ENCODE measurements at places on chromosomes 16 and 17.

GRCh38 chr16:62034231-62035114 is 1.8 kb downstream of the CDH8 start:
- DNase-seq, result no peak

- no peak for DNase-seq
Measured at GRCh38 chr16:55915096-55915827, 40.1 kb upstream of the CES5A start.

DNA sequence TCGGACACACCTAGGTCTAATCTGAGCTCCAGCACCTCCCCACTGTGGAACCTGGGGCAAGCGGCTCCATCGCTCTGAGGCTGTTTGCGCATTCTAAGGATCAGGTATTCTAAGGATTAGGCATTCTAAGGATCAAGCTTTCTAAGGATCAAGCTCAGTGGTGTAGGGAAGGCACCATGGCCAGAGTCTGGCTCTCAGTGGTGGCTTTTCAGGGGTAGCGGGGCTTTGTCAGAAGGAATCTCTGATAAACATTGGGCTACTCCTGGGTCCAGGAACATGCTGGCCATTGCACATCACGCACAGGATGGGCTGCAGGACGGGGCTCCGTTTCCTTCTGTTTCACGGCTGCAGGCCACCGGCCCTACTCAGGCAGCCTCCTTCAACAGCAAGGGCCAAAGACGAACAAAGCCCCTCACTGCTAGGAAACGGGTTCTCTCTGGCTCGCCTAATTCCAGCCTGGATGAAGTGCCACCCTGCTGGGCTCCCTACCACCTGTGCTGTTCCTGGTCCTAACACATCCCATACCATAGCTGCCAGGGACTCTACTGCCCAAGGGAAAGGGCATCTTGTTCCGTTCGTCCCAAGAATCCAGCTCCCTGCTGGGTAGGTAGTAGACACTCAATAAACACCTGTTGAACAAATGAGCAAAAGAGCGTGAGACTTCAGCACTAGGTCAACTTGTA is 5.5 kb downstream of the C1QTNF1 start:
- no peak for DNase-seq

- DNase-seq, result no peak
Measured at GRCh38 chr16:8961811-8962390, 1.8 kb downstream of the USP7 start.

DNA sequence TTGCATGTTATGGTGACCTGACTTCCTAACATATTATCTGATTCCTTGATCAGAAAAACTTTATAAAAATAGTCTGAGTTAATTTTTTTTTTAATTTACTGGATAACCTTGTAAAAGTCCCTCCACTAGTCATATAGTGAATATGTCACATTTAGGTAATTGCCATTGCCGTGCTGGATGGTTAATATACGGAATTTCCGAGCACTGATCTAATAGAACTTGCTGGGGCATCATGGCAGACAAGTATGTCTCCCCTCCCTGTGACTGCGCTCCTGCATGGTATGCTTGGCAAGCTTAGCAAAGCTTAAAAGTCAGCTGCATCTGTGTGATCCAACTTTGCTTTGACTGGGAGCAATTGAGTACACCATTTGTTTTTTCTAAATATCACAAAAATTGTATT is 239.4 kb upstream of the TBX2 start:
- DNase-seq, result no peak

GRCh38 chr16:56268799-56269198 is 77.5 kb downstream of the GNAO1 start:
- DNase-seq, result no peak

GRCh38 chr16:88451586-88452481 is 1.2 kb upstream of the ZFPM1 start:
- no peak for DNase-seq

- DNase-seq, result no peak
Measured at GRCh38 chr17:76027159-76027839, at the start of gene EVPL. Gene EVPL (minus strand): TSS chr17:76027306. CDS start chr17:76027198, 108 bp downstream.

GRCh38 chr17:74808714-74809430 is 32.7 kb upstream of the NAT9 start:
- no peak for DNase-seq

DNA sequence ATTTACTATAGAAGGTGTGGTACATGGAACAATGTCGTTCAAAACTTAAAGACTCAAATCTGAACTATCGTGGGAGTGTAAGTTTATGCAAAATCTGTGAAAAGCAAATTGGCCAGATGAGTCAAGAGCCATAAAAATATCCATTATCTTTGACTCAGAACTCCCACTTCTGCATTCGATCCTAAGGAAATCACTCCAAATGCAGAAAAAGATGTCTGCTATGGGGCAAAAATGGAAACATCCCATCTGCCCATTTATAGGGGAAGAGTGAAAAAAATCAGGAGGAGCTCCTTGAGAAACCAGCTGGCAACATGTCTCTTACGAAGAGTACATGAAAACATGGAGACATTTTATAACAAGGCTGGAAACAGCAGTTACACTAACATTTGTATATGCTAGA is 43.6 kb upstream of the CCDC182 start:
- DNase-seq, result no peak

DNA sequence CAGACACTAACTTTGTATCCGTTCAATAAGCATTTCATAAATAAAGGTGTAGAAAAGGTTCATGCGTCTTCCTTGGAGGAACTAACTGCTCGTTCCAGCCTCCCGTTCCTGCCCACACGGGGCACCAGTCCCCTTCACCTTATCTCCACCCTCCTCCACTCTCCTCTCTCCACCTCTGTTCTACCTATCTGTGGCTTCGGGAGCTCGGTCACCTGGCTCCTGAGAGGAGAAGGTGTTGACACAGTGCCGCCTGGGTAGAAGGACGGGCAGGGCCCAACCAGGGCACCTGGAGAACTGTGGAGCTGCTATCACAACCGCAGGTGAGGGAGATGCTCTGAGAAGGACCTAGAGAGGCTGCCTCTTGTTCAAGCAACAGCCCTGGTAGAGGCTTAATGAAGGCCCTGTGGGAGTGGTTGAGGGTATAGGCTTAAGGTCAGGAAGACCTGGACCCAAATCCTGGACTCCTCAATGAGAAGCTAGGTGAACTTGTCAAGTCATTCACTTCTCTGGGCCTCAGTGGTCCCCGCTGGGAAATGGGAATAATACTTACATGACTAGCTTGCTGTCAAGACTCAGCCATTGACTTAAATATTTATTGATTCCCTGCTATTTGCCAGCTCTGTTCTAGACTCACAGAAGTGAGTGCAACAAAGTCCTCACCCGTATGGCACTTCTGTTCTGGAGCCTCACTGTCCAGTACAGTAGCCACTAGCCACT is 9.6 kb upstream of the MINK1 start:
- DNase-seq, result no peak

GRCh38 chr17:72145962-72146361 is 25.1 kb downstream of the SOX9 start:
- DNase-seq, result no peak

DNA sequence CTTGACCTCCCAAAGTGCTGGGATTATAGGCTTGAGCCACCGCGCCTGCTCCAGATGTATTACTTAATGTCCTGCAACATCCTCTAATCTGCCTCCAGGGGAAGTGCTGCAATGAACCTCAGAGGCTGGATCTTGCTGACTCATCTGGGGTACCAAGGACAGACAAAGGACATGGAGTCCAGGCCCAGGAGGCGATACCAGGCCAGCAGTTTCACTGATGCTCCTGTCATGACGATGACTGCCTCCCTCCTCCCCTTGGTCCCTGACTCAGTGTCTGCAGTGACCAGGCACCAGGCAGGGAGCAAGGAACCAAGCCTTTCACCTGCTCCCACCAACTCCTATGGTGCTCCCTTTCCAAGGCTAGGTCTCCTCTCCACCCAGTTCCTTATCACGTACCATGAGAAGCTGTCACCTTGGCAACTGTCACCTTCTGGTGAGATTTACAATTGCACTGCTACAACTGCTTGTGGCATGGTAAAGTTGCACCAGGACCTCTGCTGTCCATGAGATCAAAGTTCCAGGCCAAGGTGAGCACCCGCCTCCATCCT is 21.6 kb upstream of the PHOSPHO1 start:
- no peak for DNase-seq

DNA sequence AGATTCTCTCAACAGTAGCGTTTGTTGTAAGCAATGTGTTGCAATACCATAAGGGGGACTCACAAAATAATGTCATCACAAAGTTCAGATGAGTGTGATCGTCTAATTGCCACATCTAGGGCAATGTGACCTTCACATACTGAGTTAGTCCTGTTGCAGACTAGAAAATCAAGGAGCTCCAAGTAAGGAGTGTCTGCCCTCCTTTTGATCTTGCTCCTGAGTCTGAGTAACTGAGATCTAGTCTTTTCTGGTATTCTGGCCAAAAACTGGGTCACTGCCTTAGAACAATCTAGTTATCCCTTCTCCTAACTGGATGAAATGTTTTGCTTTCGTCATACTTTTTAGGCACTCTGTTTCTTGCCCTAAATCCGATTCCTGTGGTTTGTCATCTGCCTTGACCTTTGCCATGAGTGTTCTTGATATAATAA is 712.1 kb downstream of the CDH11 start:
- no peak for DNase-seq

GRCh38 chr16:57016831-57017230 is 27.5 kb downstream of the NLRC5 start:
- no peak for DNase-seq

- peak; percentile 48 for DNase-seq
Measured at GRCh38 chr16:11407047-11407982, 62.1 kb downstream of the RMI2 start.

GRCh38 chr17:14015271-14015670 is 54.0 kb upstream of the COX10 start:
- no peak for DNase-seq

GRCh38 chr16:19088341-19088916 is 21.0 kb downstream of the COQ7 start:
- no peak for DNase-seq

GRCh38 chr17:33874617-33875060 is 380.4 kb upstream of the CCL2 start:
- DNase-seq, result no peak

GRCh38 chr16:29802416-29802935 is 3.9 kb upstream of the MAZ start:
- no peak for DNase-seq

DNA sequence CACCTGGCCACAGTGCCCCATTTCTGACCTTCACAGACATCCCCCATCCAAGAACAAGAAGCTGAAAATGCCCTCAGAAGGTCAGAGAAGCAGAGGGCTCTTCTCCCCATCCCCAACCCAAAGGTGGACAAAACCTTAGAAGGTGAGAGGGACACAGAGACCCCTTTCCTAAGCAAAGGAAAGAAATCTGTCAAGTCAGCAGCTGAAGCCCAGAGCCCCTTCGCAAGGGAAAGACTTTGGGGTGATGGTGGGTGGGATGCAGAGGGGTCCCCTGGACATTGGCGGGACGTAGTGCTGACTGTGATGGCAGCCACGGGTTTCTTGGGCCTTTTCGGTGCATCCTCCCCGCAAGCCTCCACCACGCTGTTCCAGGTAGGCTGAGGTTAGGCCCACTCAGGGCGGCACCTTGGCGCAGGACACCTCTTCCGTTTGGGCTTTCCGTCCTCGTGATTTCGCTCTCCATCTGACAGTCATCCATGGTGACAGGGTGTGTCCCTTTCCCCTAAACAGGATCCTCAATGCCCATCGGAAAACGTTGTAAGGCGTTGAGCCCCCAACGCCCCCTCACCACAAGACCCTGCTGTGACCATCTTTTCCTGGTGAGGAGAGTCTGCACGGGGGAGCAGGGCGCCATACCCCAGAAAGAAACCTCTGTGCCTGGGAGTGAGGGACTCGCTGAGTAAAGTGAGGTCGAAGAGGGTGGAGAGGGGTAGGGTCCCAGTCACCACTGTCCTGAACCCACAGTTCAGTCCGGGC is 10.7 kb upstream of the GSDMA start:
- DNase-seq, result no peak

DNA sequence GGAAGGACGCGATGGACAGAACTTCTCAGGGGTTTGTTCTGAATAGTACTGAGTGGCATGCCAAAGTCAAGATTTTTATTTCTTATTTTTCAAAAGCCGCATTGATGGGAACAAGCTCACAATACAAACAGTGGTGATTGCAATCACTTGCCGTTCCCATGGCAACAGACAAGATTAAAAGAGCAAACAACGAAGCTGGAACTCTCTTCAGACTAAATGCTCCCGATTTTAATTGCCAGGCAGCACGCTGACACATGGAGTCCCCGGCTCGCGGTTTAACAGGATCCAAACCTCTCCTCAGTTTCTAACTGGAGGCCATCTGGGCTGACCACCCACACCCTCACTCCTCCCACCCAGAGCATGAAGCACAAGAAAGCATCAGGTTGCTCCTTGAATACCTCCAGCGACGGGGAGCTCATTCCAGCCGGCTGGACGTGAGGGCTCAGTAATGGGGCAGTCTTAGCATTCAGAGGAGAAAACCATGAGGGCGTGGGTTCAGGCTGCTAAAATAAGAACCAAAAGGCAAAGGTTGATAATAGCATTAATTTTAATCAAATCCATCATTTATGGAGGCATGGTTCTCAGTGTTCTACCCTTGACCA is 41.5 kb downstream of the AIPL1 start:
- no peak for DNase-seq

- no peak for DNase-seq
Measured at GRCh38 chr17:63041722-63042121, 75.7 kb downstream of the TANC2 start.

GRCh38 chr17:9478889-9479288 is 96.7 kb downstream of the STX8 start:
- no peak for DNase-seq

DNA sequence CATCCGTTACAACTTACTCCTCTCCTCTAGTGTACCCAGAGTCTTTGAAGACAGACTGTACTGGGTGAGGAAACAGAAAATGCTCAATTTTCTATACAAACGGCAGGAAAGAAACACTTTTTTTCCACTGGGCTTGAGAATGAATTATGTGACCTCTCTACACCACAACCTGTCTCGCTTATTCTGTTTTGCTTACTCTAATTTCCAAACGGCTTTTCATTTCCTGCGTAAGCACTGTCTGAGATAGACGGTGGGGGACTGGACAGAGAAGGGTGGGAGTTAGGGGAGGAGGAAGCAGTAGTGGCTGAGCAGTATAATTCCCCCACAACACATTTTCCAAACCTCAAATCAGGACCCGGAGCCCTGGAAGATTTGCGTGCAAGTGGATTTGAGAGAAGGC is 191.4 kb upstream of the SDK2 start:
- DNase-seq, result no peak

DNA sequence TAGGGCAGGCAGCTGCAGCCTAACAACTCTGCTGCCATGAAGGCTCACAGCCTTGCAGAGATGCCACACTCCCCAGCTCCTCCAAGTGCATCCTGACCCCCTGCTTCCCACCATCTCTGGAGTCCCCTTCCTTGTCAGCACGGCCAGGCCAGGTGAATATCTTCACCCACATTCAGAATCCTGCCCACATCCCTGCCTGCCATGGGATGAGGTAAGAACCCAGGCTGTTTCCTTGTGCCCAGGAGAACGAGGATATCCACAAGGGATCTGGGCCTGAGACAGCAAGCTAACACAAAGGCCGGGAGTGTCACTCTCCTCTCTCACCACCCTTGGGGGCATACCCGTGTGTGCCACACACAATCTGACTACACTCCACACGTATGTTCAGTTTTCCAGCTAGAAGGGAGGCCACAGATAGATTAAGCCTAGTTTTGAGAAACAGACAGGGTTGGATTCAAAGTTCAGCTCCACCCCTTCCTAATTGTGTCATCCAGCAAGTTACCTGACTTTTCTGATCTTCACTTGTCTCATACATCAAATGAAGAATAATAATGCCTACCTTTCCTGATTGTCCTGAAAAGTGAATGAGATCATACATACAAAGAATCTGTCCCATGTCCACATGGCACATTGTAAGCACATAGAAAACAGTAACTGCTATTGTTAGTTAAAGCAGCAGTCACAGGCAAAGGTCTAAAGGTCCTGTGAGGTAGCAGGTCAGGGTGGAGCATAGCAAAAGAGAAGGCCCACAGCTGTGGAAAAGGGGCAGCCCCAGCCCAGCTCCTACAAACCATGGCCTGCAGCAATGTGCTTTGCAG is 17.4 kb upstream of the SUPT4H1 start:
- no peak for DNase-seq

Measured in effector memory CD4-positive, alpha-beta T cell (primary cell).